ENCODE measurements at places on chromosomes 12 and 14.

GRCh38 chr12:108380382-108380781, 41.3 kb upstream of the CMKLR1 start:
- DNase-seq, result no peak

DNA sequence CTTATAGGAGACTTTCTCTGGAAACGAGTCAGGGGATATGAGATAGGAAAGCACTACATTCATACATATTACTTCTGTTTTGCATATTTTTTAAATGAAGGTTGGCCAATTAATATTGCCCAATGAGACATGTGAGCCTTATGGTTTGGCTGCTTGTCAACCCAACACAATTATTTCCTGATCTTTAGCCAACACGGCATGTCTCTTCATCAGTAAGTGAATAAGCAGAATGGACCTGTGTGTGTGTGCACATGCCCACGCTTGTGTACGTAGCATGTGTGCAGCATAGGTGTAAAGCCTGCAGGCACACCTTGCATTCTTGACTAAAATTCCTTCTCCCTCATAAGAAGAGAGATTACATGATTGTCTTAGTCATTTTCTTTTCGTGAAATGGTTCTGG, 88.3 kb downstream of the STON2 start:
- DNase-seq, result no peak

GRCh38 chr12:20800160-20800559, 10.3 kb upstream of the SLCO1B3 start:
- no peak for DNase-seq

GRCh38 chr12:53333289-53333688, 2.9 kb downstream of the SP7 start:
- no peak for DNase-seq

GRCh38 chr14:101451166-101451565, 110.1 kb upstream of the DIO3 start:
- no peak for DNase-seq

- DNase-seq, result no peak
Measured at GRCh38 chr12:79322905-79323304, 367.9 kb downstream of the PAWR start.

DNA sequence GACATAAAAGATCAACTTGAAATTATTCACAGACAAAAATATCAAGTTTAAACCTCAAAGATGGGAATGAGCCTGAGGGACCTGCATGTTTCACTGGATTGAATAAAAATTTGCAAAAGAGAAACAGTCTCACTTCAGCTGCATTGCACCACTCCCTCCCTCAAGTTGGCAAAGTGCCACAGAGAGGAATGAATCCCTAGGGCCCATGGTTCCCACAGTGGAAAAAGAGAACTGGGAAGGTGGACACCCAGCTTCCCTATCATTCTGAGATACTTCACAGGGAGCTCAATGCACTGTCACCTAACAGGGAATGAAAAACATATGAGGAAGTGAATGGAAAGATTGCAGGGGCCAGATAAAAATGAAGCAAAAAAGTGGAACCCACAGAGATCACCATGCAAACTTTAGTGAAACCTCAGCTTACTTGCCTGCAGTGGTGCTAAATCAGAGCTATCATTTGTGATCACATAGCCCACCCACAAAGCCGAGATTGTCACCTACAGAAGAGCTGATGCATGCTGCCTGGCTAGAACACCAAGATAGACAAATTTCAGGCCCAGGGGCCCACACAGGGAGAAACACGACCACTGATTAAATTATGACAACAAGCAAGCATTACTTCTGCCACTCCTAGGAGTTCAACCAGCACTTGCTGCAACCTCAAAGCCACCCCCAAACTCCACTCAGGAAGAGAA, 911.3 kb downstream of the LRFN5 start:
- DNase-seq, result no peak

DNA sequence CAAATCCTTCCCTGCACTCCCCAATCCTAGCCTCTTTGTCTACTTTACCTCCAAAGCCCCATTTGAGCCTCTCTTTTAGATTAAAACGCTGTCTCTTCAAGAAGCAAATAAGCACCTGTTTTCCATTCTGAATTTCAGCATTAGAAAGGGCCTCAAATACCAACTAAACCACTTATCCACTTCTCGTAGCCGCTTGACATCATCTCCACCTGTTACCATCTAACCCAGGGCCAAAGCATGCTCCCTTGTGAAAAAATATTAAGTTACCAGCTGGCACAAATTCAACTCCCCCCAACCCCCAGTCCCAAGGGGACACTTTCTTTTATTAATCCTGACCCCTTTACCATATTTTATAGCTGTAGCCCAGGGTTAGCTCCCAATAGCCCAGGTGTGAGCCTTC, 43.1 kb downstream of the GPHB5 start:
- no peak for DNase-seq

GRCh38 chr12:29149691-29150281, 708 bp downstream of the FAR2 start:
- no peak for DNase-seq

- DNase-seq, result no peak
Measured at GRCh38 chr14:50697659-50698290, 29.7 kb upstream of the SAV1 start.

GRCh38 chr12:126069549-126070165, 1004.4 kb downstream of the AACS start:
- no peak for DNase-seq

DNA sequence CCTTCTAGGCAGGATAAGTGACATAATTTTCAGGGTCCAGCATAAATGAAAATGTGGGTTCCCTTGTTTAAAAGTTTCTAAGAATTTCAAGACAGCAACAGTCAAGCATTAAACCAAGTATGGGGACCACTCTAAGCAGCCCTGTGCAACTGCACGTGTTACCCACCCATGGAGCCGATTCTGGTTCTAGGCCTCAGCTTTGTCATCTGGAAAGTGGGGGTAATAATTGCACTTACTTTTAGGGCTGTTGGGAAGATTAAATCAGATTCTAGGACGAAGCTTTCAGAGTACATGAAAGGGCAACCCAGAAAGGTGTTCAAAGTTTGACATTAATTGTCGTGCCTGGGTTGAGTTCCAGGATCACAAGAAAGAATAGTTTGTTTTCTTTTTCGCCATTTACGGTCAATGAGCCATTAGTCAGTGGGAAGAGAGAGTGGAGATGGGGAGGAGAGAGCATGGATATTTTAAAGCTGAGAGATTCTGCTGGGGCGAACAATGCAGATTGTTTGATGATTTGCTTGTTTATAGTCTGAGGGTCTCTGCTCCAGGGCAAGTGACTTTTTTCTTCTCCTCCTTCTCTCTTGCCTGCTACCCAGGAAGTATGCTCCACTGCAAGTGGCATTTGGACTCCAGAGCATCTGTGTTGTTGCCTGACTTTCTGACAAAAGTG, 10.7 kb upstream of the PPFIBP1 start:
- DNase-seq, result no peak

GRCh38 chr12:16796168-16796567, 190.2 kb upstream of the LMO3 start:
- DNase-seq, result no peak

DNA sequence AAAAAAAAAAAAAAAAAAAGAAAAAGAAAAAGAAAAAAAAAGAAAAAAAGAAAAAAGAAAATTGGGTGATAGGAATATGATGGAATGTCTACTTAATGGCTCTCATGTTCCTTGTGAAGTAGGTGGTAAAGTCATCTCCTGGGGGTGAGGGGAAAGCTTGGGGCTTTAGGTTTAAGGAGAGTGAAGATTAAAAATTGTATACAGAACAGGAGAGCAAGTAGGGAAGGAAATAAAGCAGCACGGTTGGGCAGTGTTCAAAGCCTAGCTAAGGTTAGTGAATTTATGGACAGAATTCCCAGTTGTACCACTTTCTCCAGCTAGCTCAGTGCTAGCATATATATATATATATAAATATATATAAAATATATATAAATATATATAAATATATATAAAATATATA, 40.0 kb upstream of the SLC2A13 start:
- no peak for DNase-seq

DNA sequence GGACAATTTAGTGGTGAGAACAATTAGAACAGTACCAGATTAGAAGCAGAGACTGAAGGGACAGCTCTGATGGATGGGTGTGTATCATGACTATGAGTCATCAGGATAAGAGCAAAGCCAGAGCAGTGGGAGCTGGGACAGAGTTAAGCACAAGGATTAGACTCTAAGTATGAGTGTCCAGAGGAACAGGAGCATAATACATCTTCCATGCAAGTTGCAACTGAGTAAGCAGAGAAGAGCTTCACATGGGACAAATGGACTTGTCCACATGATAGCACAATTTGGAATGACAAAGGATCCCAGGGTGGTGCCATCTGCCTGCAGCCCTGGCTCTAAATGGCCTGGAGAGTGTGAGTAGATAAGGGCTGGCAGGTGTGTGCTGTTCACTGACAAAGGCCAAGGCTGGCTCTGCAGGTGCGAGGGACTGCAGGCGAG, 226.4 kb upstream of the CAND1 start:
- no peak for DNase-seq

DNA sequence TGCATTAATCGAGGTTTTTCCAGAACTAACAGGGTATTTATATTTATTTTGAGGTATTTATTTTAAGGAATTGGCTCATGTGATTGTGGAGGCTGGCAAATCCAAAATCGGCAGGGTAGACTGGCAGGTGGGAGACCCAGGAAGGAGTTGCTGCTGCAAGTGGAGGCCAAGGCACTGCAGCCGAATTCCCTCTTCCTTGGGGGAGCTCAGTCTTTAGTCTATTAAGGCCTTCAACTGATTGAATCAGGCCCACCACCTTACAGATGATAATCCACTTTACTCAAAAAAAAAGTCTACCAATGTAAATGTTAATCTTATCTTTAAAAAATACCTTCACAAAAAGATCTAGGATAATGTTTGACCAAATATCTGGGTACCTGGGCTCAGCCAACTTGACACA, 1.2 kb upstream of the OAS2 start:
- DNase-seq, result no peak

GRCh38 chr12:53941187-53941586, 2.6 kb downstream of the HOXC13 start:
- no peak for DNase-seq

DNA sequence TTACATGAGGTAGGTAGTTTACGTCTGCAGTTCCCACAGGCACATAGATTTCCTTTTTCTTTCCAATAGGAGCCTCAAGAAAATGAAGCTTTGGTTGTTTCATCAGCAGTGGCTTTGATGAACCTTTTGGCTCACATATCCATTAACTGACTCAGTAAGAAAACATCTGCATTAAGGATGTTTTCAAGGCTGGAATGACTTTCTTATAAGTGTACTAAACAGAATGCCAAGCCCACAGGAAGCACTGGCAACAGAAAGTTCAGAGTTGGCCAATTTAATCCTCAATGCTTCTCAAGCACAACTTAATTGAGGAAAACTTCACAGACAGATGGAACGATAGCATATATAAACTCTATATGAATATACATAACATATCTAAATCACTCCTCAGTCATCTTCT, 63.5 kb downstream of the ST8SIA1 start:
- no peak for DNase-seq

- DNase-seq, result no peak
Measured at GRCh38 chr12:95815632-95816212, 25.2 kb upstream of the NTN4 start.

- no peak for DNase-seq
Measured at GRCh38 chr12:121008347-121009098, 7.8 kb downstream of the C12orf43 start.

All from activated CD4-positive, alpha-beta T cell treated with anti-CD3 and anti-CD28 coated beads, Interleukin-2, amount 50 U/mL, for 4 hours (primary cell).